ENCODE measurements at places on chromosomes 16 and 17.
A peak's percentile ranks its signal among the peaks of the same experiment; 100 is the strongest.

DNA sequence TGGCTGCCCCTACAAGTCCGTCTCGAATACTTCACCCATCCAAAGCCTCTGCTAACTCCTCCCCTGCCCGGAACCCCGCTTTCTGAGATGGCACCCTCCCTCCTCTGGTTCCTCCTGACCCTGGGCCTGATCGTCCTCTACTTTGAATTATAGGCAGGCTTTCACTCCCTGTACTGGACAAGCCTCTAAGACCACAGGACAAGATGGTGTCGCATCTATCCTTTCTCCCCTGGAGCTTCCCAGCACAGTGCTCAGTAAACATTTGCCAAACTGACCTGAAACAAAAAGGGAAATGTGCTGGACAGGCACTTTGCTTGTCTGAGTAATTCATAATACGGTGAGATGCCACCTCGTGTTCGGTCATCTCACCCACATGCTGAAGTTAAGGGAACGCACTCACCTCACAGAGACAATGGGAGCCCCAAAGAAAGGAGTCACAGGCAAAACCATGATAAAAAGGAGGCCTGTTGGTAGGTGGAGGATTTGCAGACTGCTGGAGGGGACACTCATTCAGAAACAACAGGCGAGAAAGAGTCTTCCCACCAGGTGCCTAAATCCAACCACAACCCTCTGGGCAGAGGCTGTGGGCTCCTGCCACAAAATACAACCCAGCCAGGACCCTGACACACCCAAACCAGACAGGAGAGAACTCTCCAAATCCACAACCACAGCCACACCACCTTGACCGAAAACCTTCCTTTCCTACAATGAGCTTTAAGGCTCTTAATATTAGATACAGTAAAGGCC, 28.2 kb downstream of the SNN start:
- DNase-seq = no peak

DNA sequence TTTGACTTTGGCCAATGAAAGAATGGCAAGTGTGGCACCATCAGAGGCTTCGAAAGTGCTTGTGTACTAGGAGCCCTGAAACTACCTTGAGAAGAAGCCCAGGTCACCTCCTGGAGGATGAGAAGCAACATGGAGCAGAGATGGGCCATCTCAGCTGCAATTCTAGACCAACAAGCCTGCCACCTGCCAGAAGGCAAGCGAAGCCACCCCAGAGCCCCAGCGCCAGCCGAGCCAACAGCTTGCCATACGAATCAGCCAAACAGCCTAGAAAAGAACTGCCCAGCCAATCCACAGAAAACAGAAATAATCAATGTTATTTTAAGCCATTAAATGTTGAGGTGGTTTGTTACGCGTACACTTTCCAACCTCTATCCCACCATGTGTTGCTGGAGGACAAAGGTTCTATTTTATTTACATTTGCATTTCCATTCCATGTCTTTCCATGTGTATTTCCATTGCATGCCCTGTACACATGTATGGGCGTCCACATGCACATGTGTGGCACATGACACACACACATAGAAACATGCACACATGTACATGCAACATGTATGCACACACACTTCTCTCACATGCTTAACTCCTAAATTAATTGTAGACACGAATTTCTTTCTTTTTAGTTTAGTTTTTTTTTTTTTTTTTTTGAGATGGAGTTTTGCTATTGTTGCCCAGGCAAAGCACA, 144.3 kb upstream of the TNRC6C start:
- DNase-seq = no peak

DNA sequence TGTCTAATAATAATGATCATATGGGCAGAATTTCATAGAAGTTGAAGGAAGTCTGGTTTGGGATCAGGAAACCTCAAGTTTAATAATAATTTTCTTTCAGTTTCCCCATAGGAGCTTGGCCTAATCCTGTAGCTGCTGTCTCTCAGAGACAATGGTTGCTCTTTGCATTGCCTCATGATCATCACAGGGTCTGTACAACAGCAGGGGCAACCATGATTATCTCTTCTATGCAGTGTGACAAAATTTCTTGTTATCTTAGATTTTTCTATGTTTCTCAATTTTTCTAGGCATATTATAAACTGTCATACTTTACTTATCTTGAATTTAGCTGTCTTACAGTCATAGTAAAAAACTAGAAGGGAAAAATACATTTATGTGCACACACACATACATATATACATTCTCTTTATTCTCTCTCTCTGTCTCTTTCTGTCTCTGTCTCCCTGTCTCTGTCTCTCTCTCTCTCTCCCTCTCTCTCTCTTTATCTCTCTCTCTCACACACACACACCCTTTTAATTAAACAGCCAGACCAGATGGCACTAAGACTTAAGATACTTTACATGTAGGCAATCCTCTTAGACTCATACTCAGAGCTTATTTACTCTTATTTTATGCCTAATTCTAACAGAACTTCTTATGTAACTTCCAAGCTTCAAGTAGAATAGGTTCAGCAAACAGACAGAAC, 30.5 kb downstream of the SMIM36 start:
- no peak for DNase-seq

GRCh38 chr17:14986127-14986526, 279.0 kb downstream of the PMP22 start:
- DNase-seq = no peak

GRCh38 chr16:66036793-66037715, 329.4 kb upstream of the CDH5 start:
- DNase-seq = no peak

- peak; percentile 57 for DNase-seq
These were observed 102.6 kb downstream of the ZNF778 start for GRCh38 chr16:89319886-89320781.

GRCh38 chr17:67637901-67638641, 79.7 kb upstream of the NOL11 start:
- DNase-seq = no peak

DNA sequence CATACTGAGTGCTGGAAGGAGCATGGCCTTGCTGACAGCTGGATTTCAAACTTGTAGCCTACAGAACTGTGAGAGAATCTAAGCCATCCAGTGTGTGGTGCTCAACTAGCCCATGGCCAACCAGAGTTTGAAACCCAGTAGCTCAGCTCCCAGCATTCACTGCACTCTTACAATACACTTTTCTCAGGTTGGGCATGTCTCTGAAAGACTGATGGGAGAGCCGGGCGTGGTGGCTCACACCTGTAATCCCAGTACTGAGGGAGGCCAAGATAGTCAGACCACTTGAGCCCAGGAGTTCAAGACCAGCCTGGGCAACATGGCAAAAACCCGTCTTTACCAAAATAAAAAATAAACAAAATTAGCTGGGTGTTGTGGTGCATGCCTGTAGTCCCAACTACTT, 3.8 kb downstream of the CPNE2 start:
- DNase-seq = no peak

GRCh38 chr17:10211666-10212065, 13.3 kb upstream of the GAS7 start:
- DNase-seq = no peak

GRCh38 chr17:63542942-63543821, 7.1 kb upstream of the DCAF7 start:
- DNase-seq = no peak

DNA sequence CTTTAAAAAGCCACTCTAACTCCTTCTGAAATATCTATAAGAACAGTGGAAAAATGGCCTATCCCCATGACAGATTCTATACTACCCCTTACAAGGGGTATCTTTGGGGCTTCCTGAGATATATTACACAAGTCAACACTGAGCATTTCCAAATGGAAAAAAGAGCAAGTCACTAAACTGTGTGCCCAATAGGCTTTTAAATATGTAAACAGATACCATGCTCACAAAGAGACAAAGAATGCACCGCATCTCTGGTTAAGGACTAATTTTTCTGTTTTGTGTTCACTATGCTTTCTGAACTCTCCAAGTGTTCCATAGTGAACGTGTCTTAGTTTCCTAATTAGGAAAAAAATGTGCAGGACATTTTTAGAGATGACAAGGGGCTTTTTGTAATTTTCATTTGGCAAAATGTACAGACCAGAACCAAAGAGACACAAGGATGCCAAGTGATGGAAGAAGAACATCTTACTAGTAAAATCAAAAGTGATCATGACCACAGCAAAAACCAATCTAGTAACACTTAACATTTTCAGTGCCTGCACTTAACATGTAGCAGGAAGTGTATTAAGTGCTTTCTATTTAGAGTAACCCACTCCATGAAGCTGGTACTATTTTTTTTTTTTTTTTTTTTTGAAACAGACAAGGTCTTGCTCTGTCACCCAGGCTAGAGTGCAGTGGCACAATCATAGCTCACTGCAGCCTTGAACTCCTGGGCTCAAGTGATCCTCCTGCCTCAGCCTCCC, 21.5 kb downstream of the MYH11 start:
- DNase-seq = no peak

- DNase-seq = no peak
These were observed 74.7 kb downstream of the KLHDC4 start for GRCh38 chr16:87690911-87691685.

Data from CD4-positive, alpha-beta T cell treated with Interleukin-17A for 4 hours (primary cell).